Activated CD4-positive, alpha-beta memory T cell treated with anti-CD3 and anti-CD28 coated beads, Interleukin-2, amount 10 ng/mL, durations not matched to agents 7 days and 5 days (primary cell): ENCODE measurements at places on chromosomes 11 and 22. TPM values are rescaled to one million over a fixed set of nuclear protein-coding genes. Genes with fewer than 3 reads are reported as not detected.

DNA sequence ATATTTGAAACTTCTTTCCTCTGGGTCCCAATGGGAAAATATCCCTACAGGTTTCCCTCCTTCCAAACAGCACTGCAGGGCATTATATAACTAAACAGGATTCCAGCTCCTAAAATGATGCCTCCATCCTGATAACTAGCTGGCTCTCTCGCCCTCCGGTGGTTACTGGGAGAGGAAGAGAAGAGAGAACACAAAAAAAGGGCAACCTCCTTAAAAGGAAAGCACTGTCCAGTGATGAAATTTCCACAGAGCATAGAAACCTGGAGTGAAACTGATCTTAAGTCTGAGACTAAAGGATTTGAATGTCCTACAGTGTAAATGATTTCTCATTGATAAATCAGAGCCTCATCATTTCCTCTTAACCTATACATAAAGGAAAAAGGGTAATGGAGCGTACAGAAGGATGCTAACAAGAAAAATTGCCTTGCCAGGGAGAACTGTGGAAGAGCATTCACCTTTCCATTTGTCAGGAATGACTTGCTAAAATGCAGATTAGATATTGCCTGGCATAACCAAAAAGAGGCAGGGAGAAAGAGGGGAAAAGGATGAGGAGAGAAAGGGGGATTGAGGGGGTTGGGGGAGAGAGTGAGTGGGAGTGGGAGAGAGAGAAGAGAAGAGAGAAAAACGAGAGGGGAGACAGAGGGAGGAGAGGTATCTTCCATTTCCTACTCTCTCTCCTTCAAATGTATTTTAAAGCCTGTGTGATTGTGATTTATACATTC is 121.3 kb downstream of the APOL5 start:
- DNase-seq, result no peak
- H3K36me3 ChIP-seq, result no peaks in the 10 kb centered on the region
- H3K27ac ChIP-seq, result no peak overlapping the region
- H3K4me3 ChIP-seq, result no peak overlapping the region

DNA sequence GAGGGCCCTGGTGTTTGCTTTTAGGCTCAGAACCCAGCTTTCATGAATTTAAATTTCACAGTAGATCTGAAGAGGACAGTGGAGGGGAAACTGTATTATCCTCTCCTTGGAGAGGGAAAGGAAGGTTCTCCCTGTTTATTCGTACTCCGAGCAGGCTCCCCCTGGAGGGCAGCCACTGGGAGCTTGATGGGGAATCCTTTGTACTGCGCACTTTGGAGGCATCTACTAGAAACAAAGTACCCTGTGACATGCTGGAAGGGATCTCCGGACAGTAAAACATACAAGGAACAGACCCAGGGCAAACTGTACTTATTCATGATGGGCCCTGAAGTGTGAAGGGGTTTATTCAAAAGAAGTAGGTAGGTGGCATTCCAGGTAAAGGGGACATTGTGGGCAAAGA is 27.2 kb downstream of the NAV2 start:
- no peaks in the 10 kb centered on the region for H3K27me3 ChIP-seq
- H3K36me3 ChIP-seq, result no peaks in the 10 kb centered on the region
- no peak for DNase-seq

- H3K27me3 ChIP-seq, result peaks cover 8% of the 10 kb centered on the region
- DNase-seq, result no peak
- H3K4me1 ChIP-seq, result no peaks in the 10 kb centered on the region
Observed at GRCh38 chr11:2787816-2788167, 88.0 kb upstream of the KCNQ1OT1 start.

DNA sequence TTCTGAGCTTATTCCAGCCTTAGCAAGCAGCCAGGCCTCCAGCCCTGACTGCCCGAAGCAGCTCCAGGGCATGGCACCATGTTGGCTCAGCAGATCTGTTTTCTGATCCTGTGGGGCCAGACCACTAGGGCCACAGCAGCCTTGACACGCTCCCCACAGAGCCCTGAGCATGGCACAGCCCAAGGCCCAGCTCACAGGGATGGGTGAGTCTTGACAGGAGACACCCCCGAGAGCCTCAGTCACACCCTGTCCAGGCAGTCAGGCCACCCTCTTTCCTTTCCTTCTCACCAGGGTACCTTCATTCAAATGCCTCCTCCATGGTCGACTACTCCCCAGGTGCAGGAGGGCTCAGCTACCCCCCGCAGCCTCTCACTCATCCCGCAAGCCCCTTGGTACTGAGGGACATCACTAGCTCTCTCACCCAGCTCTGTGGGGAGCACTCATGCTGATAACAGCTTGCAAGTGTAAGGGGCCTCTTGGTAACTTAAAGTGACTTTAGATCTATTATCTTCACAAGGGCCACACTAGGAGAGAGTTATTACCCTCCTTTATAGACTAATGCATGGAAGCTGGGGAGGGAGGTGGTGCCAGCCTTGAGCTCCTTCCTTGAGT is 3.9 kb upstream of the CDC42BPG start:
- no peaks in the 10 kb centered on the region for H3K27me3 ChIP-seq
- no peak for DNase-seq
- peaks cover 18% of the 10 kb centered on the region for H3K36me3 ChIP-seq
- H3K27ac ChIP-seq, result no peak overlapping the region
- H3K4me1 ChIP-seq, result peaks cover 66% of the 10 kb centered on the region
- no peak overlapping the region for H3K4me3 ChIP-seq

GRCh38 chr11:107969219-107969618 is 39.5 kb upstream of the CUL5 start:
- no peaks in the 10 kb centered on the region for H3K36me3 ChIP-seq
- H3K27ac ChIP-seq, result no peak overlapping the region
- no peaks in the 10 kb centered on the region for H3K4me1 ChIP-seq

DNA sequence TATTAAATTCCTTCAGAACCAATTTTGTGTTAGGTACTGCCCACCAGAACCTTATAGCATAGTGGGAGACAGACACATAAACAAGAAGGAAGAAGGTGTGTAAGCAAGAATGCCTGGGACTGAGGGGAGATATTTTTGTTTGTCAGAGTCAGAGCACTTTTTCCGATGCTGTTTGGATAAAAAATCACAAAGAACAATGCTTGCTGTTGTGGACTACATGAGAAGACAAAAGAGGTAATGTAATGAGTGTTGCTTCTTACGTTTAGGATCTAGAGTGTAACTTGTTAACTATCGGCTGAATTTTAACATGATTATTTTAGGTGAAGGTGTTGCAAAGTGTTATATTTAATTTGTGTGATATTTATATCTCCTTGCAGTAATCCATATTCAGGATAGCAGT is 84.9 kb downstream of the ATM start:
- no peaks in the 10 kb centered on the region for H3K4me1 ChIP-seq
- no peak overlapping the region for H3K27ac ChIP-seq
- peaks cover 51% of the 10 kb centered on the region for H3K36me3 ChIP-seq
- no peak overlapping the region for H3K4me3 ChIP-seq

The PRR33 gene
- 0.08 TPM for total RNA-seq

- no peak overlapping the region for H3K27ac ChIP-seq
- no peaks in the 10 kb centered on the region for H3K27me3 ChIP-seq
- no peak overlapping the region for H3K4me3 ChIP-seq
- H3K4me1 ChIP-seq, result peaks cover 43% of the 10 kb centered on the region
Observed at GRCh38 chr11:19232910-19233503, 7.7 kb downstream of the E2F8 start.

DNA sequence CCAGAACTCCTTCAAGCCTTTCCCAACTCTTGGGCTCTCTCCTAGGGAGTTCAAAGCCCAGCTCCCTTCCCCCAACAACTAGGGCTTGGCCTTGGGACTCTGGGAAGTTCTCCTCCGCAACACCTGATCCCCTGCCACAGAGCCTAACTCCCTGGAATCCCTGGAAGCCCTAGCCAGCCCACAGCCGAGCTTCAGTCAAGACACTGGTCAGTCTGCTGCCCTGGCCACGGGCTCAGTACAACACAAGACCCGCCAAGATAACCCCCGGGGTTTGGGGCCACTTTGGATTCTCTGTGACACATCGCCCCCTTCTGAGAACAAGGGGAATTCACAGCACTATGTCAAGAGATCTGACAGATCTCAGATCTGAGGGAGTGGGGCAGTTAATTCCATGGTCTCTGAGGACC is 58.3 kb downstream of the SLC22A12 start:
- H3K4me1 ChIP-seq, result no peaks in the 10 kb centered on the region
- no peak overlapping the region for H3K27ac ChIP-seq
- no peak for DNase-seq
- no peak overlapping the region for H3K4me3 ChIP-seq
- no peaks in the 10 kb centered on the region for H3K36me3 ChIP-seq

DNA sequence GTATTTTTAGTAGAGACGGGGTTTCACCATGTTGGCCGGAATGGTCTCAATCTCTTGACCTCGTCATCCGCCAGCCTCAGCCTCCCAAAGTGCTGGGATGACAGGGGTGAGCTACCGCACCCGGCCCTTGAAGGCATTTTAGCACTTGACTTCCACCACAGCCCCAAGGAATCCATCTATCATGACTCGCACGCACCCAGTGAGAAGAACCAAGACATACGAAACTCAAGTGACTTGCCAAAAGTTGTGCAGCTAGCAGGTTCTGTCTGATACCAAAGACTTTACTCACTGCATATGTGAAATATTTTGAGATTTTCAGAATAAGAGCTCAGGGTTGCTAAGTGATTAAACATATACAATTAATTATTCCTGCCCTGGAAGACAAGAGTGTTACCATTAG is 21.0 kb downstream of the FLI1 start:
- DNase-seq, result no peak
- peaks cover 92% of the 10 kb centered on the region for H3K4me1 ChIP-seq
- no peak overlapping the region for H3K4me3 ChIP-seq
- no peaks in the 10 kb centered on the region for H3K27me3 ChIP-seq
- peak overlapping the region; percentile 52 for H3K27ac ChIP-seq
- H3K36me3 ChIP-seq, result peaks cover 61% of the 10 kb centered on the region

The TMPRSS4 gene
- 0.05 TPM for total RNA-seq

DNA sequence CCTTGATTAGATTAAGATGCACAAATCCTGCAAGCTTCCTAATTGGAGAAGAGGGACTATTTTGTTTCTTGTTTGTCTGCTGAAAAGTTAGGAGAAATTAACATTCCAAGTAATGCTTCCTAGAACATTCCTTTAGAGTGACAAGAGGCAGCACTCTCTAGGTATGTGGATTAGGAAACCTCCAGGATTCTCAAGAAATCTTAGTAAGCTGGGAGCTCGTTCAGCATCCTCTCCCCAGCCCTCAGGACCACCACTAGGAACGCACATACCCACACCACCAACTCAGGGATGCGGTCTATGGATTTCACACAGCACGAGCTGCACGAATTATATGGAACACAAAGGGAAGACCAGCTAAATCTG is 52.9 kb downstream of the NCAPD3 start:
- H3K27me3 ChIP-seq, result no peaks in the 10 kb centered on the region
- no peak for DNase-seq
- H3K36me3 ChIP-seq, result peaks cover 82% of the 10 kb centered on the region
- H3K4me3 ChIP-seq, result no peak overlapping the region

- no peaks in the 10 kb centered on the region for H3K4me1 ChIP-seq
- H3K4me3 ChIP-seq, result no peak overlapping the region
- H3K27ac ChIP-seq, result no peak overlapping the region
- DNase-seq, result no peak
Observed at GRCh38 chr11:34499719-34500500, 13.7 kb downstream of the ELF5 start.

The MRGPRX3 gene
- not detected for total RNA-seq

DNA sequence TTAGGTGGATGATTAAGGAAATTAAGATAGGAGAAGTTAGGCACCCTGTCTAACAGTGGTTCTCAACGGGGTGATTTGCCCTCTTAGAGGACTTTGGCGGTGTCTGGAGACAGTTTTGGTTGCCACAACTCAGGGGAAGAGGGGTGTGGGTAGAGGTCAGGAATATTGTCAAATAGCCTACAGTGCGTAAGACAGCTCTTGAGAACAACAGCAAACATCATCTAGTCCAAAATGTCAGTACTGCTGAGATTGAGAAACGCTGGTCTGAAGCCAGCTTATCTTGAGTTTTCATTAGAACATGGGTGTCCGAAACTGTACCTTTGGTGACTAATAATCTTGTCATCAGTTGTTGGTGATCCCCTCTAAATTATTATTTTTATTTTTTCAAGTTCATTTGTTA is 38.4 kb downstream of the CECR2 start:
- no peaks in the 10 kb centered on the region for H3K36me3 ChIP-seq
- H3K27ac ChIP-seq, result no peak overlapping the region
- H3K4me1 ChIP-seq, result no peaks in the 10 kb centered on the region
- no peak overlapping the region for H3K4me3 ChIP-seq
- DNase-seq, result no peak

- no peak for DNase-seq
- peaks cover 19% of the 10 kb centered on the region for H3K27me3 ChIP-seq
- H3K4me1 ChIP-seq, result no peaks in the 10 kb centered on the region
- no peak overlapping the region for H3K4me3 ChIP-seq
Observed at GRCh38 chr22:29004647-29005371, 56.8 kb downstream of the C22orf31 start.

The FOSL1 gene
- 5.0 TPM for total RNA-seq

DNA sequence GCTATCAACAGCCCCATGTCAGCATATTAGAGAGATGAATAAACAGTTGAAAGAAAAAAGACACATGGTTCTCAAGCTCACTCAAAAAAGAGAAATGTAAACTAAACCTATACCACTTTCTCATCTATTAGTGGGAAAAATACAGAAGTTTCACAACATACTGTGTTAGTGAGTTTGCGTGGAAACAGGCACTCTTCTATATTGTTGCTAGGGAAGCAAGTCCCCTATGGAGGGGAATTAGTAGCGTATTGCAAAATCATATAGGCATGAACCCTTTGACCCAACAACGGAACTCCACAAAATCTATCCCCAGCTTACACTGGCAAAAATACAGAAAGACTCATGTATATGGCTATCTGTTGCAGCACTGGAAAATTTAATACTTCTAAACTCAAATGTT is 14.2 kb upstream of the RFPL2 start:
- no peak overlapping the region for H3K4me3 ChIP-seq
- H3K27me3 ChIP-seq, result peaks cover 24% of the 10 kb centered on the region
- H3K27ac ChIP-seq, result no peak overlapping the region
- no peak for DNase-seq
- no peaks in the 10 kb centered on the region for H3K36me3 ChIP-seq
